ENCODE measurements at places on chromosomes 4 and X.

GRCh38 chrX:103398421-103398864 is 22.1 kb downstream of the BEX3 start:
- peak; percentile 71 for DNase-seq

DNA sequence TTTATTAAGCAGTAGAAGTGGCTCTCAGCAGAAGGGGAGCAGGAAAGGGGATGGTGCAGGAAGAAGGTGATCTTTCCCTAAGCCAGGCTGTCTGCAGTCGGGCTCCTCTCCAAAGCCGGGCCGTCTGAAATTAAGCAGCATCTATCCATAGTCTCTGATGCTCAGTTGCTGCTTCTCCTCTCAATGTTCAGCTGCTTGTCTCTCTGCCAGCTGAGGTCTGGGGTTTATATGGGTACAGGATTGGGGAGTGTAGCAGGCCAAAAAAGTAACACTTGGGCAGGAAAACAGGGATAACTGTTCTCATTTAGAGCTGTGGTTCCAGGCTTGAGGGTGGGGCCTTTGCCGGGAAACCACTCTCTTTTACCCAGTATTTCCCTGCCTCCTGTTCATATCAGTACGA is 39.2 kb upstream of the CCKAR start:
- no peak for DNase-seq

GRCh38 chr4:73189274-73189810 is 69.3 kb downstream of the ANKRD17 start:
- DNase-seq: no peak

DNA sequence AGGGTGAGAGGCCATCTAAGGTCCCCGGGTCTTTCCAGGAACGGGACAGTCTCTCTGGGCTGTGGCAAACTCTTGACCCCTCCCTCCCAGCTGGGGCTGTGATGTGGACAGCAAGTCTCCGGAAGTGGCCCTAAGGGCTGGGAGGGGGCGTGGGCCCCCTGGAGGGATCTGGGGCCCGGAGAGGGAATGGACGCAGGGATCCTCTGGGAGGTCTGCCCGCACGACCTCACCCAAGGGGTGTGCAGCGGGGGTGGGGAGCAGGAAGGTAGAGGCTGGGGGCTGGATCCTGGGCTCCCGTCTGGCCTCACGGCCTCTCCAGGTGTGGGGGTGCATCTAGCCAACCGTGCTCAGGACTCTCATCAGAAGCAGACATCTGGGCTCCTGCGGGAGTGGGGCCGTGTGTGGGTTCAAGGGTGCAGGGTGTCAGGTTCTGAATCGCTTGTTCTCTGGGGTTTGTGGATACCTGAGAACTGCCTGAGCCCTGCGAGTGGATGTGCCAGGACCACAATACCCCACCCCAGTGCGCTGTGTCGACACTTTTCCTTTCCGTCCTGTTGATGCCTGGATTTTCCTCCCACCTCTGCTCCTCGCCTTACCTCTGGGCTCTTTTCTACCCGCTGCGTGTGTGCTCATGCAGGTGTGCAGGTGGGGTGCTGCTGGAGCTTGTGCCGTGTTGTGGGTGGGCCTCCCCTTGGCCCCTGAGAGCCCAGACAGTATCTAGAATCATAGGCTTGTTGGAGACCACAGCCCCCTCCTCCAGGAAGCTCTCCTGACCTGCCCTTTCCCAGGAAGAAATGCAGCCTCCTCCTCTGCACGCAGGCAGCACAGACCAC is 915 bp downstream of the CPZ start:
- peak; percentile 33 for DNase-seq

DNA sequence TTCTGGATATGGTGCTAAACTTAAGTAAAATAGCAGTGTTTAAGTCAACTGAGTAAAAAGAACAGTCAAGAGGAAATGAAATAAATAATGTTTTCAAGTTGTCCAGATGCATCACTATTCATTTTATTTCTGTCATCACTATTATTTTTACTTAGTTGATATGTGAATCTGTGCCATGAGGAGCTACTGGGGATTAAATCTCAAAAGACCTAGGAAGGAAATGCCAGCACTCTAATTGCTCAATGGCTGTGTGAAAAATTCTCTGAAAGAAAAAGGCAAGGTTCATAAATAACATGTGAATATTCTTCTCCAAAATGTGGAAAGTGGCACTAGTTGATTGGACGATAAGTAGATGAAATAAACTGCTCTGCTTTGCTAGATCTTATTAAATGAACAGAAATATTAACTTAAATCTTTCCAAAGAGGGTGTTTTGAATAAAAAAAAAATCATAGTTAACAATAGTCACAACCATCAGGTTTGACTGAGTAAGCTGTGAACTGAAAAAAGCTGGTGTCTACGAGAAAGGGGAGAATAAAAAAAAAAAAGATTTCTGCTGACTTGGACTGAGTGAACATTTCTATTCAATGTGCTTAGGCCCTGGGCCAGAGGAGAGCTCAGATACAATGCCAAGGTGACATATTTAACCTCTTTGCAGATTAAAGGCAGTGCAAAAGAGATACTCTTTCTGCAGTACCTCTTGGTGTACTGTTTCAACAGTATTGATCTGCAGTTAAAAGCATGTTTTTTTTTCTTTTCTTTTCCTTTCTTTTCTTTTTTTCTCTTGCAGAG is 1.6 kb downstream of the SPARCL1 start:
- no peak for DNase-seq

DNA sequence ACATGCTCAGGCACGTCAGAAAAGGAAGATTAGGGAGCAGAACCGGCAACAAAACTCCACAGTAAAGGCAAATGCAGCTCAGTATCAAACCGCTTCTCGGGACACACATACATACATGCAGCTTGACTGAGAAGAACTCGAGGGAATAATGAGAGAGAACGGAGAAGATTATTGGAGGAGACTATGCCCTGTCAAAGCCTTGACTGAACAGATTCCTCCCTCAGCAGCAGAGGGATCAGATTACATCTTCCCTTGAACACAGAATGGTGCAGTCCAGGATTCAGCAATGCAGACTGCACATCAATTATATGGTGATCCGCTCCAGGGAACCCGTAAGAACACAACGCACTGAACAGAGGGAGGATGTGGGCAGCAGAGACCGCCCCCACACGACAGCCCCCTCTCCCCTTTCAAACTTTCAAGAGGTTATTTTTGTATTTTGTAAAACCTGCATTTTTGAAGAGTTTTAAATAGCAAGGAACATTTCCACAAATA is 183.2 kb downstream of the FBXW7 start:
- peak; percentile 97 for DNase-seq

DNA sequence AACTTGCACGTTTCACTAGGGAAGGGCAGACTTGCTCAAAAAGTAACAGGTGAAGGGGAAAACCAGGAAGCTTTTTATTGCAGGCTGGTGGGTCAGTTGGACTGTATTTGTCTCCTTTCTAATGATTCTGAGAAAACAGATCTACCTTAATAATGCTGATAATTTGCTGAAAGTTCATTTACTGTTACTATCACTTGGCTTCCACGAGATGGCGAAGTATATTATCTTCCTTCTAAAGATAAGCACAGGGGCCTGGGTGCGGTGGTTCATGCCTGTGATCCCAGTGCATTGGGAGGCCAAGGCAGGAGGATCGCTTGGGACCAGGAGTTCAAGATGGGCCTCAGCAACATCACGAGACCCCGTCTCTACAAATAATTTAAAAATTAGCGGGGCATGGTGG is 16.4 kb downstream of the CCKAR start:
- DNase-seq: no peak

GRCh38 chr4:126435491-126435890 is 1120.7 kb downstream of the FAT4 start:
- no peak for DNase-seq

- DNase-seq: no peak
Observed at GRCh38 chrX:104863466-104863865, 297.5 kb downstream of the IL1RAPL2 start.

DNA sequence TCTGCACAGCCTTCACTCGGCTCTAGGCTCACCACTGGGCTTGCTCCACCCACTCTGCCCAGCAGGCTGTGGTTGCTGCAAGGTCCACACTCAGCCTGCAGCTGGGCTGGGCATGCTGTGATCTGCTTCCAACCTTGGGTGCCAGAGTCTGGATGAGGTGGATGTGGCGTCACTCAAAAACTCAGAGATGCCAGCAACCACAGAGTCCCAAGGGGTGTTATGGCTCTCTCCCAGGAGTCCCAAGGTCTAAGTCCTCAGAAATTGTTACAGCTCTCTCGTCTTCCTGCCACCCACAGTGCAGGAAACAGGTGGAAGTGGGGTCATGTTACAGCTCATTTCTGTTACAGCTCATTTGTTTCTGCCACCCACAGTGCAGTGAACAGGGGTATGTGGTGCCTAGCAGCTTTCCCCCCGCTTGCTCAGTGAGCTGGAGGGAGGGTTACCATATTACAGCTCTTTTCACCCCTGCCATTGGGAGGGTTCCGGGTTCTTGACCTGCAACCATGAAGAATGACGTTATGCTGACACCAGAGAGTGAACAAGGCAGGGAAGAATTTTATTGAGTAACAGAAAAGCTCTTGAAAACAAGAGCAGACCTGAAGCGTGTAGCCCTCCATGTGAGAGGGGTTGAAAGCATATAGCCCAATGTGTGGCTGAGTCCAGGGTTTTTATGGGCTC is 893.9 kb downstream of the PCDH7 start:
- no peak for DNase-seq

GRCh38 chr4:34953145-34953799 is 1291.0 kb downstream of the ARAP2 start:
- DNase-seq: no peak

- no peak for DNase-seq
Observed at GRCh38 chr4:92791871-92792440, 488.2 kb downstream of the GRID2 start.

- no peak for DNase-seq
Observed at GRCh38 chr4:108775921-108776320, 13.1 kb upstream of the ETNPPL start.

GRCh38 chrX:81291996-81292395 is 90.1 kb downstream of the SH3BGRL start:
- no peak for DNase-seq

DNA sequence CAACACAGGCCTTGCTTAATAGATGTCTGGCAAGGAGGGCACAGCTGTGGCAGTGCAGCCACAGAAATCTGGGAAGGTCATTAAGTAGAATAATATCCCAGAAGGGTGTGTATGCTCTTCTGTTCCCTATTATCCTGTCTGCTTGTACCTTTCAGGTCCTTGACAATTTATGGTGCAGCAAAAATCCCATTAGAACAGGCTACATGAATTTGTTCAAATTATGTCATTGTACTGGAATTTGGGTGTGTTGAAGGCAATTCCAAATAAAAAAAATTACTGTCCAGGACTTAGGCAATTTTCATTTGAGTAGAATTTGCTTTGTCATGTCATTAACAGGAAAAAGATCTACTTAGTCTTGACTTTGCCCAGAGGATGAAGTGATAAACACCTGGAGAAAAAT is 192.1 kb downstream of the IDS start:
- no peak for DNase-seq

- peak; percentile 80 for DNase-seq
Observed at GRCh38 chrX:48897157-48897624, 377 bp downstream of the TIMM17B start.

DNA sequence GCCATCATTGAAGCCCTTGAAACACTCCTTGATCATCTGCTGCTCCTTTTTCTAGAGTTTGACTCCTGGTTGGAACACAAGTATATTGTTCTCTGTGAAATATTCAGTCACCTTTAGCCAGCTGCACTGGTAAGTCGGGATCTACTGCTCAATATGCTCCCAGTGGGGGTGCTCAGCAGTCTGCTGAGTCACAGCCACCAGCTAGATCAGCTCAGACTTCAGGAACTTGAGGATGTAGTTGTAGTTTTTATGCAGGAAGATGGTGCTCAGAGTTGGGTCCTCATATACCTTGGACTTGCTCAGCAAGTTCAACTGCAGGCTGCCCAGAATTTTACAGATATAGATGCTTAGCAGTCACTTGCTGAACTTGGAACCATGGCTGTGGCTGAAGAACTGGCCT is 202.5 kb upstream of the RPL34 start:
- DNase-seq: no peak

DNA sequence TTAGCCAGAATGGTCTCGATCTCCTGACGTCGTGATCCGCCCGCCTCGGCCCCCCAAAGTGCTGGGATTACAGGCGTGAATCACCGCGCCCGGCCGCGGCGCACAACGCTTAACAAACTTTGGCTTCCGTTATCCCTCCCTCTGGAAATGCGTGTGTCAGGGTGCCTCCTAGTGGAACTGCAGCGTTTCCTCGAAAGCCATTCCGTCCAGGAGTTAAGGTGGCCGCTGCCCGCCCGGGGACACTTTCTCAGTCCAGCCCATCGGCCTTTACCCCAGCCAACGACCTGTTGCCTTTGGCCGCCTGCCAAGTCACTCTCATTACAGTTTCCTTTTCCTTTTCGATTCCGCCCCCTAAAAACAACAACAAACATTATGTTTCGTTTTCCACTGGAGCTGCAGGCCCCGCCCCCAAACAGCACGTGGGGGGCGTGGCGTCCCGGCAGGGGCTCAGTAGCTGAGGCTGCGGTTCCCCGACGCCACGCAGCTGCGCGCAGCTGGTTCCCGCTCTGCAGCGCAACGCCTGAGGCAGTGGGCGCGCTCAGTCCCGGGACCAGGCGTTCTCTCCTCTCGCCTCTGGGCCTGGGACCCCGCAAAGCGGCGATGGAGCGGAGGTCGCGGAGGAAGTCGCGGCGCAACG is at the start of gene HERC5:
HERC5 (plus strand) TSS at position 450 of the 637 bp plus-strand sequence; CDS start at position 601, 151 bp downstream.
- peak; percentile 93 for DNase-seq

DNA sequence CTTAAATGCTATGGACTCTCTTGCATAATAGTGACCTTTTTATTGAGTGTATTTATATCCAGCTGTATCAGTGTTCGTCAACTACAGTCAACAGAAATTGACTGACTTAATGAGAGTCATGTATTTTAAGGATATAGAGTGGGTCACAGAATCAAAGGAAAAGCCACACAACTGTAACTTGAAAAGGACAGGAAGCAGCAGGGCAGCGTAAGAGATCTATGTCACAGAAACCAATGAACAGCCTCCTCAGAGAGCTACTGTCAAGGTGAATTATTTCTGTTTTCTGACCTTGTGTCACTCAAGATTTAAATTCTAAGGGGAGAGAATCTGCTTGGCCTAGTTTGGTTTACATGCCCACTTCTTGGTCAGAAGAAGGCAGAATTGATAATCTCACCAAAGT is 94.1 kb upstream of the FRAS1 start:
- DNase-seq: no peak

DNA sequence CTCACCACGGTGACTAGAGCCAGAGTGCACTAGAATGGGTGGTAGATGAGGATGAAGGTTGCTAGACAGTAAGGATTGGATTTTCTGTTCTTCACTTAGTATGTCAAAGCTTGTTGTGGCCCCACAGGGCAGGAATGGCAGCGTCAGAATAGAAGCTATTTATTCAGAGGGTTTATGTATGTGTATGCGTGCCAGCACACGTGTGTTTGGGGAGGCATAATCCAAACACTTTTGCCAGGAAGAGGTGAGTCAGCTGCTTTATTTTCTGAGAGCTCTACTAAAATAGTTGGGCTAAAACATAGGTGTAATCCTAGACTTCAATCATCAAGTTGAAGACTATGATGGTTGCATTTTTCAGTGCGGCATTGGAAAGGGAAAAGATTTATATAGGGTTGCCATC is 1.2 kb upstream of the MAGEE2 start:
- no peak for DNase-seq

GRCh38 chr4:26806331-26806730 is 54.3 kb upstream of the STIM2 start:
- DNase-seq: no peak
